CD8-positive, alpha-beta memory T cell (primary cell): ENCODE measurements at places on chromosomes 1 and 21. TPM values are rescaled to one million over a fixed set of nuclear protein-coding genes. Genes with fewer than 3 reads are reported as not detected.

DNA sequence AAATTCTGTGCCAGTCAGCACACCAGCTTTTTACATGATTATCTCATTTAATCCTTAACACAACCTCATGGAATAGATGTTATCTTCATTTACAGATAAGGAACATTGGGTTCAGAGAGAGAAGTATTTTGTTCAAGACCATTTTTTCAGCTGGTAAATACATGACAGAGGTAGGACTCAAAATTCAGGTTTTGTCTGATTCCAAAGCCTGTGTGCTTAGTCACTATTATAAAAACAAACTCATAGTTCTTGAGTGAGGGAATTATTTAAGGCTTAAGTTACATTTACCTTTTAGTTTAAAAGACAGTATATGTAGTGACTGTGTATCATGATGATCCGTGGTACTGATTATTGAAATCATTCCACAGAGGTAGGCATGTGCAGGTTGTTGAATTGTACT, 125.2 kb downstream of the MAGI3 start:
- DNase-seq: no peak

- DNase-seq: no peak
These were observed 98.8 kb downstream of the RHOU start for GRCh38 chr1:228833911-228834688.

DNA sequence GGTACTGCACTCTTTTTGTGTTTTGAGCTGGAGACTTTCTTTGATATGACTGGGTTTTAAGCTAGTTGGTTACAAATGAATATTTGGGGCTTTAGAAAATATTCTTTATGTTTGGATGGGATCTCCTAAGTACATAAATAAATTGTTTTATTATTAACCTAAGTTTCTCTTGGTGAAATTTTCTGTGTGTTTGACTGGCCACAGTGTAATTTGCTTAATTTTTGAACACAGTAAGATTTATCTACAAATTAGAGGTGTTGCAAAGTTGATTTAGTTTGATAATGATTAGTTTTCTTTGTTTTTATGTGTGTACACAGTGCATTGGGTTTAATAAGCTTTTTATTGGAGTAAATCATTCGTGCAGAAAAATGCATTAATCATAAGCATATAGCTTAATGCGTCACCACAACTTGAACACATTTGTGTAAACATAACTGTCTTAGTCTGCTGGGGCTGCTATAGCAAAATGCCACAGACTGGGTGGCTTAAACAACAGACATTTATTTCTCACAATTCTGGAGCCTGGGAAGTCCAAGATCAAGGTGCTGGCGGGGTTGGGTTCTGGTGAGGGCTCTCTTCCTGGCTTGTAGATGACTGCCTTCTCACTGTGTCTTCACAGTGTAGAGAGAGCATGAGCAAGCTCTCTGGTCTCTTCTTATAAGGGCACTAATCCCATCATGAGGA, 17.4 kb upstream of the SLC6A9 start:
- no peak for DNase-seq

PTPRU gene
- total RNA-seq: 0.51 TPM

- DNase-seq: no peak
These were observed 311.9 kb downstream of the GRIK1 start for GRCh38 chr21:29627905-29628304.

DNA sequence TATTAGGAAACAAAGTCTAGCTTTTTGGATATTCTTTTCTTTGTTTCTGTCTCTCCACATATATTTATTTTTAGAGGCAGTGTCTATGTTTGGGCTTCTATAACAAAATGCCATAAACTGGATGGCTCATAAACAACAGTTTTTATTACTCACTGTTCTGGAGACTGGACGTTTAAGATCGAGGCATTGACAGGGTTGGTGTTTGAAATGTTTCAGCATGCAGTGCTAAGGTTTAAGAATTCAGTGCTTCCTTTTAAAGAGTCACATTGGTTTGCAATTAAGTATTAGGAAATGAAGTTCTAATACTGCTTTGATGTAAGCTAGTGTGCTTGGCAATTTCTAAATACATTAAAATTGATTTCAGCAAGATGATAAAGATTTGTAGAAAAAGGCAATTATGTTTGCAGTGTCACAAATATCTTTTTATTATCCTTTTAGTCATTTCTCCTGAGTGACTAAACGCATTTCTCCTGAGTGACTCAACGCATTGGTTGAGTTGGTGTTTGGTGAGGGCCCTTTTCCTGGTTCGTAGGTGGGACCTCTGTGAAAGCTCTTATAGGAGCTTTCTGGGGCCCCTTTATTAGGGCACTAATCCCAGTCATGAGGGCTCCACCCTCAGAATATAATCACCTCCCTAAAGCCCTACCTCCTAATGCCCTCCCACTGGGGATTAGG, 317.0 kb downstream of the USP25 start:
- DNase-seq: no peak
